ENCODE measurements at places on chromosomes 4 and X.
A peak's percentile ranks its signal among the peaks of the same experiment; 100 is the strongest.

GRCh38 chr4:163113921-163114713, 52.6 kb downstream of the NAF1 start:
- DNase-seq: no peak

DNA sequence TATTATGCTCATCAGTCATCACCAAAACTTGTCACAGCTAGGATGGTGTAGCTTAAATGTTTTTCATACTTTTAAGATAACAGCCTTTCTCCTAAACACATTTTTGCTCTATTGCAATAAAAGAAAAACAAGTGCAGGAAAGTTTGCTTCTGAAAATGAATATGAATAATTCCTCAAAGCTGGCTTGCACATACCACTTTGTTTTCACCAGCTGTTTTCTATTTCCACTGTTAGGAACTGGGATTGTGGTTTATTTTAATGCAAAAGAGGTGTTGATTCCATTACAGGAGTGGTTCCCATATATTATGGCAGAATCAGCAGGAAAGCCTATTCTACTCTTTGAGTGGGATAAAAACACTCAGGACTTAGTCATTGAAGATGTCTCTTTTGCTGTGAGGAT, 145.9 kb downstream of the PPA2 start:
- DNase-seq: no peak

- no peak for DNase-seq
These were observed 15.2 kb downstream of the GUCY1A1 start for GRCh38 chr4:155681886-155682285.

GRCh38 chr4:68378226-68378625, 28.3 kb upstream of the YTHDC1 start:
- DNase-seq: no peak

- no peak for DNase-seq
These were observed 110.9 kb upstream of the MAP3K15 start for GRCh38 chrX:19626230-19626629.

DNA sequence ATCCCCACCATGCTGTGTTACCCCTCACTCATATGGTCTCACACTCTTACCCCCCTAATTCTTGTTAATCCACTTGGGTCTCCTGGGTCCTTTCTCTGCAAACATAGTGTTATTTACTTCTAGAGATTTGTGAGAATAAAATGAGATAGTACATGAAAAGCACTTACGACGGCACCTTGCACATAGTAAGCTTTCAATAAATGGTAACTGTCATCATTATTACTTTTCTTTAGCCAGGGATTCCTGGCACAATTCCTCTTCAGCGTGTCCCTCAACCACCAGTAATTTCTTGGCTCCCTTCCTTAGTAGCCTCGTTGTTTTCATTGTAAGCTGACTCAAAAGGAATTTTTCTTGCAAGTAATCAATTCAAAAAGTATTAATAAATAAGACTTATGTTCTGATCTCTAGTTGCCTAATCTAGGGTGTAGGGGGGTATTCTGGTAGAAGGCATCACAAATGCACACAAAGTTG, 30.1 kb upstream of the RBMX start:
- DNase-seq: no peak

- DNase-seq: peak; percentile 74
These were observed 40.8 kb upstream of the SOD3 start for GRCh38 chr4:24754571-24754970.

- DNase-seq: peak; percentile 87
These were observed 81.8 kb downstream of the FRYL start for GRCh38 chr4:48698029-48698971.

DNA sequence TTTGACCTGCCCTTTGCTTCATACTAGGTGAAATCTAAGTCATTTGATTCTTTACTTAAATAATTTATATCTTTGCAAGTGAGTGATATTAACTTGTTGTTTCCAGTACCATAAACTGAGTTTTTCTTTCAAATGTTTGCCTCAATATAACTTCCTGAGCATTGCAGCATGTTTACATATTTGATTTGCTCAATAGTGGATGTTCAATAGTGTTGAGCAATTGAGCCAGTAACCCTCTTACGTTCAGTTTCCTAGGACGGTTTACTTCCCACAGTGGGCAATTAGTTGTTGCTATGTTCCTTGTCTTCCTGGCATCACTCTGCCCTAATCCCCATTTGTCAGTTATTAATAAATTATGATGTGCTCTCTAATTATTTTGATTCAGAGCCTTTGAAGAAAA, 278.5 kb downstream of the EPHA5 start:
- DNase-seq: no peak
